Cerebellum (tissue), 4 donors: ENCODE measurements at places on chromosomes 16 and 17. TPM values are rescaled to one million over a fixed set of nuclear protein-coding genes. Genes with fewer than 3 reads are reported as not detected.

DNA sequence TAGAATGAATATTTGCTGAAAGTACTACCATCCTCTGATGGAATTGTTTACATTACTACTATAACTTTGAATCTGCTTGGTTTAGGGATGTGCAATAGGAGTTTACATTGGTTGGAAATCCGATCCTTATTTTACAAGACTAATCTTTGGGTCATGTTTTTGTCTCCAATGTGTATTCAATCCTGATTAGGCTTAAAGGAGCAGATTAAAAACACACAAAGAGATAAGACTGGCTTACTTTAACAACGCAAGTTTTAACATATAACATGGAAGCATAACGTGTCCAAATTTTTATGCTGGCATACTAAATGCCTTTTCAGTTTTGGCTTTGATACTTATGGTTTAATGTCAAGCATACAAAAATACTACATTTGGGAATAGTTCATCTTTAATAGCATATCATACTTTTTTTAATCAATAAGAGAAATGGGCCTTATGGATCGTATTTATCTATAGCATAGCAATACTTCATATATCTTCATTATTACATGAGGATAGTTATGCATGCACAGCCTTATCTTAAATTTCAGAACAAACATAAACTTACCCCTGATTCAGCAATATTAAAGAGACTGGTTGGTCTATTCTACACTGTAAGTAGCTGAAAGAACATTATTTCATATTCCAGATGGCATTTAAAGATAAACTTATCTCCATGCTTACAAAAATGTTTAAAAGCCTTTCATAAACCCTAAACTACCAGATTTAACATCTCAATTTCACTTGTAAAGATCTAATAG, 69.9 kb upstream of the NACA2 start:
- no peak for DNase-seq

DNA sequence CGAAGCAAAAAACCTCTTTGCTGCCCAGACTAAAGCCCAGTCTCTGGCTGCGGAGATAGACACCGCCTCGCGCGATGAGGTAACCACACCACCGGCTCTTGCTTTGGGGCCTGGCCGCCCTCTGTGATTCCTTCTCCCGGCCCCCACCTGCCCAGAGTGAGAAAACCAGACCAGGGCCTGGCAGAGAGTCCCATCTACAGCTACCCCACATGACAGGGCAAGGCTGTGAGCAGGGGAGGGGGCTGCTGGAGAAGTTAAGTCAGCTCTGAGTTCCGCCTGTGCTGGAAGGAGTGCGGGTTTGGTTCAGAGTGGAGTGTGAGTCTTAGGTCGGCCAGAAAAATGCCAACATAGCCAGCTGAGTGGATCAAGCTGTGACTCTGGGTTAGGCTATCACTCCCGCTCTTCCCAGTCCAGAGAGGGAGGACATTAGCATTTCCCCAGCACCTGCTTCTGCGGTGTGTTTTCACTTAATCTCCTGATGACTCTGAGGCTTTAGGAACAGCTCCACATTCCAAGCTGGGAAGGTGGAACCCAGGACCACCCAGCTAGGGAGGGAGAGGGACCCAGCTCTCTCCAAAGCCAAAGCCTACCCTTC, 139.0 kb downstream of the RAB11FIP4 start:
- DNase-seq: no peak

GRCh38 chr16:29009050-29009837, 24.4 kb downstream of the LAT start:
- no peak for DNase-seq

DNA sequence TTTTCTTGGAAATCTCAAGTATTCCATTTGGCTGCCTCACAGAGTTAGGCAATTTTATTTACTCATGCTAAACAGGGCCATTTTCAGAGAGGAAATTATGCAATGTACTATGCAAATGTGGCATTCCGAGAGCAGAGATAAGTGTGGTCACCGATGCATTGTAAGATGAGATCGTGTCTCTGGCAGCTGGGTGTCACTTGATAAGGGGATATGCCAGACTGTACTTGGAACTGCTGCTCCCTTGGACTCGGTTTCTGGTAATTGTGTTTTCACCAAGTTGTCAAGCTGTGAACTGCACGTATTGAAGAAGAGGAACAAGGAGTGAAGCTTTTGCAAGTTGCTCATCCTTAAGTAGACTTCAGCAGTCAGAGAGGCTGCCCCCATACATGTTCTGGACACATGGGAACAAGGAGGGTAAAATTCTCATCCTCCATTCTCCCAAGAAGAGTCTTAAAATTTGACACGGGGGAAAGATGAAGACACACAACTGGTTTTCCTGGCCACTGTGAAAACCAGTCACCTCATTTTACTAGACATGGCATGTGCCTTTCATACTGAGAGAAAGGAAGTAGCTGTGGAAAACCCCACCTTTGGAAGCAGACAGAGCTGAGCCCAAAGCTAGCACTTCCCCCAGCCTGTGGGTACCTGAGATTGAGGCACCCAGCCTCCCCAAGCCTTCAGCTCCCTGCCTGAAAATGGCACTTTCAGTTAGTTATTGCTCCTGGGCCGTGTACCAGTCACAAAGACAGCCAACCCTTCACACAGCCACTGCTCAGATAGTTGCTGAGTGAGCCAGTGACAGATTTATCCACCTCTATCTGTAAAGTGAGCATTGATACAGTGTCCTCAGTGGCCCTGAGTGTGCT, 150.7 kb downstream of the SOCS1 start:
- DNase-seq: no peak

The CACNG5 gene
- 14.7 TPM for total RNA-seq

DNA sequence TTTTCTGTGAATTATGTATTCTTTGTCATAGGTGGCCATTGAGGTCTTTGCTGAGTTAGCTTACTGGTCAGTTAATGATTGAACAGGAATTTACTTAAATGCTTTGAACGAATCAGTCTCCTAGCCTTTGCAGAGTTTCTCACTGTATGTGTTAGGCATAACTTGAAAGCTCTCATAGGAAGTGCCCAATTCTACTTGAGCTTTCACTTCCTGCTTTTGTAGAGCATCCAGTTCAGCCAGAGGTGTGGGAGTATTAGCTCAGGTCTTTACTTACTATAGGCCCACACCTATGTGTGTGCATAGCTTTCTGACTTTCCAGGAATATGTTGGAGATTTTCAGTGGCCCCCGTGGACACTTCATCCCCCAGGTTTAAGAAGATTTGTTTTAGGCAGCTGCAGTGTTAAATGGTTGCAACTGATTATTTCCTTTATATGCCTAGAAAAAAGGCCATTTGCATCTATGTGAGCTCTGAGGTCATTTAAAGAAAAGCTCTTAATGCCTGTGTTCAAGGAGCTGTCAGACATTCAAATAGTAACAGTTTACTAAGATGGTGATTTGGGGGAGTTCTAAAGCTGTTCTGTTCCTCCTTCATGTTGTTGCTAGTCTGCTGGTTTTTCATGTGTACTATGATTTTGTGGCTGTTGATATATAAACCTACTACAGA, 62.3 kb downstream of the PHKB start:
- no peak for DNase-seq

GRCh38 chr17:63601439-63602371, 1.0 kb downstream of the TACO1 start:
- no peak for DNase-seq

GRCh38 chr16:53773150-53773846, 69.3 kb downstream of the FTO start:
- DNase-seq: peak; percentile 42

GRCh38 chr17:44043272-44043696, 23.2 kb downstream of the LSM12 start:
- DNase-seq: no peak

DNA sequence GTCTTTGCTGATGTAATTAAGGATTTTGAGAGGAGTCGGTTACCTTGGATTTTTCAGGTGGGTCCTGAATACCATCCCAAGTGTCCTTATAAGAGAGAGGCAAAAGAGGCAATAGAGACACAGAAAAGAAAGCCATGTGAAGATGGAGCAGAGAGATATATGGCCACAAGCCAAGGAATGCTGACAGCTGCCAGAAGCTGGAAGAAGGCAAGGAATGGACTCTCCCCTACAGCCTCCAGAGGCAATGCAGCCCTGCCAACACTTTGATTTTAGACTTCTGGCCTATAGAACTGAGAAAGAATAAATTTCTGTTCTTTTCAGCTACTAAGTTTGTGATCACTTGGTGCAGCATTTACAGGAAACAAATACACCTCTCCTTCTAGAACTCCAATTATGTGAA, 8.2 kb upstream of the RNFT1 start:
- DNase-seq: no peak

The VEZF1 gene
- 64.8 TPM for total RNA-seq

The CCDC78 gene
- total RNA-seq: 2.2 TPM

The CHMP6 gene
- 13.7 TPM for total RNA-seq

The ATP1B2 gene
- total RNA-seq: 12.8 TPM

- DNase-seq: no peak
Observed at GRCh38 chr17:31967648-31968047, 30.8 kb downstream of the SUZ12 start.

- no peak for DNase-seq
Observed at GRCh38 chr17:69716556-69716955, 302.1 kb downstream of the MAP2K6 start.

The SOX9 gene
- 22.3 TPM for total RNA-seq

The SMTNL2 gene
- 5.6 TPM for total RNA-seq

- DNase-seq: no peak
Observed at GRCh38 chr16:31270795-31271194, 11.0 kb downstream of the ITGAM start.

The PNMT gene
- 1.5 TPM for total RNA-seq

- DNase-seq: no peak
Observed at GRCh38 chr16:64363039-64363438, 758.8 kb downstream of the CDH11 start.

DNA sequence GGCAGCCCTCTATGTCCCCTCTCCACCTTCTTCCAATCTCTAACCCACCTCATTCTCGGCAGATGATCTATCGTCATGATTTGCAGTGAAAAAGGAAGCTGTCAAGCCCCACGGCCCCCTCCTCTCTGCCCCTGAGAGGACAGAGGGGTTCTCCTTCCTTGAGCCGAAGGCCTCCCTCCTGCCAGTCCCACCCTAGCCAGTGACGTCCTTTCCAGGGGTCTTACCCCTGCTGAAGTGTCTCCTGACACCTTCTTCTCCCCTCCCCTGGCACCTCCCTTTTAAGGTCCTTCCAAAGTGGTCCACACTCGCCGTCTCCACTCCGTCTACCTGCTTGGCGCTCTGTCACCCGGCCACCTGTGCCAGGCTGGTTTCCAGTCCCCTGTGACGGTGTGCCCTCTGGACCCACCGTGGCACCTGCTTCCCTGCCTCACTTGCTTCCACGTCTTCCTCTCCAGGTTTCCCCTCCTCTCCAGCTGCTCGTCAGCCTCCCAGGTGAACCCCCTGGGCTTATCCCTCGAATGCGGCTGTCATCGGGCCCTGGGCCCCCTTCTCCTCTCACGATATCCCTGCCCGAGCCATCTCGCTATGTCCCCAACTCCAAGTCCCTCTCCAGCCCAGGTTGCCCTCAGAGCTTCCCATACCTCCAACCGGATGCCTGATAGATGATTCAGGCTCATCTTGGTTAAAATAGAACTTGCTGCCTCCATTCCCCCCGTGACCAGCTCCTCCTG, 5.7 kb downstream of the CCDC102A start:
- DNase-seq: no peak

DNA sequence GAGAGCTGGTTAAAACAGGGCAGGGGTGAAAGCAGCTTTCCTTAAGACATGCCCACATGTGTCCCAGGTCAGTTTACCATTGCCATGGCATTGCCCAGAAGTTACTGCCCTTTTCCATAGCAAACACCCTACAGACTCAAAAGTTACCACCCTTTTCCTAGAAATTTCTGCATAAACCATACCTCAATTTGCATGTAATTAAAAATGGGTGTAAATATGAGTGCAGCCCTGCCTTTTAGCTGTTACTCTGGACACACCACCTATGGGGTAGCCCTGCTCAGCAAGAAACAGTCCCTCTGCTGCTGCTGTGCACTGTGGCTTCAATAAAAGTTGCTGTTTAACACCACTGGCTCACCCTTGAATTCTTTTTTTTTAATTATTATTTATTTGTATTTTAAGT, 168.5 kb upstream of the C16orf82 start:
- DNase-seq: no peak

- DNase-seq: no peak
Observed at GRCh38 chr17:7426896-7427489, 1.6 kb downstream of the SPEM2 start.

- DNase-seq: no peak
Observed at GRCh38 chr17:80007939-80008338, 27.7 kb downstream of the TBC1D16 start.

The ARSG gene
- total RNA-seq: 12.4 TPM
